ENCODE measurements at places on chromosomes 2 and 18.
A peak's percentile ranks its signal among the peaks of the same experiment; 100 is the strongest.

DNA sequence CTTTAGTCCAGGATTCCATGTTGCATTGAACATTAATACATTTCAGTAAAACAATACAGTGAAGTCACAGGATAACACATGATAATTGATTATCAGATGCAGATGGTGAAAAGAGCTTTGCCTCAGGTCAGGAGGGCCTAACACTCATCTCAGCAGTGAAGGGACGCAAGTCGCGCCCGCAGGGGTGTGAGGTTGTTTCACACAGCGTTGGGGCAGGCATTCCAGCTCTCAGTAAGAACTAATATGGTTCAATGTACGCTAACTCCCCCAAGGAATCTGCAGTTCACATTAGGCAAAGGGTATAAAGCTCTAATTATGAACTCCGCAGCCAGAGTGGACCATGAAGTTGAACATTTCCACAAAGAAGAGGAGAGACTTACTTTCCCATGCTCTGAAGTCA is 53.1 kb upstream of the ATL2 start:
- no peak for DNase-seq

- DNase-seq = peak; percentile 38
These were observed 87.7 kb downstream of the EXOC6B start for GRCh38 chr2:72738096-72738495.

- peak; percentile 24 for DNase-seq
These were observed 627 bp downstream of the RNF25 start for GRCh38 chr2:218671097-218671653.

DNA sequence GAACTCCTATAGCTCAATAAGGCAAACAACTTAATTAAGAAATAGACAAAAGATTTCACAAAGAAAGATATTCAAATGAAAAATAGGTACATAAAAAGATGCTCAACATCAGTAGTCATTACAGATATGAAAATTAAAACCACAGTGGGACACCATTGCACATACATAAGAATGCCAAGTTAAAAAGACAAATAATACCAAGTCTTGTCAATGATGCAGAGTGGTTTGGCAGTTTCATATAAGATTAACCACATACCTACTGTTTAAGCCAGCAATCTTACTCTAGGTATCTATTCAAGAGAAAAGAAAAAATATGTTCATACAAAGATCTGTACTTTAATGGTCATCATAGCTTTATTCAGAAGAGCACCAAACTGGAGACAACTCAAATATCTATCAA is 63.5 kb upstream of the GLS start:
- DNase-seq = no peak

DNA sequence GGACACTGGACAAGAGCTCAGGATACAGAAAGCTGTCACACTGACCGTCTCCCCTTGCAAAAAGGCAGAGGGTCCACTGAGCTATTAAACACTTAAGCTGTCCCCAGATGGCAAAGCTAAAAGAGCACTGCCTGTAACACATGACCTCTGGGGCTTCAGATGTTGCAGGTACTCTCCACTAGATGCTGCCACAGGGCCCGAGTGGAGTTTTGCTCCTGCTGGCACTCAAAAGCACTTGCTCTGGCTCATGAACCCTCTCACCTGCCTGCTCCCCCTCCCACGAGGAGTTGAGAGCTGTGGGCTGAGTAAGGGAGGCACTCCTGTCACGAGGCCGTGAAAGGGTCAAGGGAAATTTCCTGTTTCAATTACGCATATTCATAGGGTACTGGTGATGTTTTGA is 227.9 kb downstream of the PRKCE start:
- DNase-seq = no peak

DNA sequence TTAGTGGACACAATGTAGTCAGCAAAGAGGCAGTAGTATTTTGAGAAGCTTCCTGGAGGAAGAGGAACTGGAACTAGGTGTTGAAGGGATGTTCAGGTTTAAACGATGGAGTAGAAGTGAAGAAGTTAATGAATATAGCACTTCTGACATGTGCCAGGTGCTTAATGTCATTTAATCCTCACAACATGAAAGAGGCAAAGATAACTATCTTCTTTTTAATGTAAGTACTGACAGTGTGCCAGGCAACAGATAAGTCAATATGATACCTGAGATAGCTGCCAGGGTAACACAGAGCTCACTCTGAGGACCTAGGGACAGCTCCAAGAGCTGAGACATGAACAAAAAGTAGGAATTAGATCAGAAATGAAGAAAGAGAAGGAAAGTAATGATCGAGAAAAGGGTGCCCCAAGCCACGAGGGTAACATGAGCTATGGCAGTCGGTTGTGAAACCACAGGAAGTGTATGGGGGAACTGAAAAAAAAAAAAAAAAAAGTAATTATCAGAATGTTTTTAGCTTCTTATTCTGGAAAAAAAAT is 140.7 kb downstream of the RNF144A start:
- no peak for DNase-seq

DNA sequence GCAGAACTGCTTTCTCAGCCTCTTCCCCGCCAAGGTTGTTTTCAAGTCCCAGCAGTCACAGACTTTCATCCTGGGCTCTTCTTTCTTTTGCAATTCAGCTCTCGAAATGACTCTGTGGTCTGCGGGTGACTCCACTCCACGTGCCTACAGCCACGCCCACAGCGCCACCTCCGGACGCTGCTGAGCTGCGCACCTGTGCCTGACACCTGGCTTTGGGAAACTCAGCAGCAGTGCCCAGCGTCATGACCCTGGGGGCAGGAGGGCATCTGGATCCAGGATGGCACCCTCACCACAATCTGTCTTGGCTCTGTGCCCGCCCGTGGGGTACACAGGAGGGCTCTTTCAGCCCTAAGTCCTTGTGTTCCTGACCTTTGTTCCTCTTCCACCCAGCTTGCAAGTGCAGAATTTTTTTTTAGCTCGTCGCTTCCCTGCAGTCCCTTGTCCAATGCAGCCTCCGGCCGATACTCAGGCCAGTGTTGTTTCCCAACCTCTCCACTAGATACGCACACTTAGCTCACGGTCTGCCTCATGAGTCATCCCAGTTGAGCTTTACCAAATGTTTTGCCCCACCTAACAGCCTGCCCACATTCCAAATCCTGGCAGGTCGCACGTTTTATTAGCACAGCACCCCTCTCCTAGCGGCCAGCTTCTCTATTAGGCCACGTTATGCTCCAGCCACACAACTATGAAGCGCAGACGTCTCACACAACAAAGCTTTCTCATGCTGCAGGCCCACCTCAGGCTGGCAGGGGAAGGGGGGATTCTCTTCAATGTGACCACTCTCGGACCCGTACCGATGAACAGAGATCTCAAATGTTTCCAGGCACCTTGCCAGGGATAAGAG is 6.5 kb upstream of the CAPN10 start:
- peak; percentile 92 for DNase-seq

DNA sequence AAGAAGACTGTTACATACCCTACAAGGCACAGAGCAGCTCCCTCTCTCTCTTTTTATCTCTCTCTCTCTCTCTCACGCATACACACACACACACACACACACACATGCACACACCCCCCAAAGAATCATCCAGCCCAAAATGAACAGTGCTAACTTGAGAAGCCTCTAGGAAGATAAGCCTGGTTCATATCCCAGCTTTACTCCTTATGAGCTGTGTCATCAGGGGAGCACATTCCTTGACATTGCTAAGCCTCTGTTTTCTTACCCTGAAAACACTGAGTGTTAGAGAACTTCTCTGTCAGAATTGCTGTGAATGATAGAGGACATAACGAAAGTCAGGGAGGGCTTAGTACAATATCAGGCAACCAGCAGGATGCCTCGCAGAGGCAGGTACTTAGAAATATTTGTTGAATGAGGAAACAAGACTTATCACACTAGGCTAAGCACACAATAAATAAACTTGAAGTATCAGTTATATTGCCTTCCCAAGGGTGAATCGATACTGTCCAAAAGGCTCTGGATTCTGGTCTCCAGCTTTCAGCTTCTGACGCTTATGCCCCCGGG is 725.6 kb upstream of the ID2 start:
- DNase-seq = no peak

DNA sequence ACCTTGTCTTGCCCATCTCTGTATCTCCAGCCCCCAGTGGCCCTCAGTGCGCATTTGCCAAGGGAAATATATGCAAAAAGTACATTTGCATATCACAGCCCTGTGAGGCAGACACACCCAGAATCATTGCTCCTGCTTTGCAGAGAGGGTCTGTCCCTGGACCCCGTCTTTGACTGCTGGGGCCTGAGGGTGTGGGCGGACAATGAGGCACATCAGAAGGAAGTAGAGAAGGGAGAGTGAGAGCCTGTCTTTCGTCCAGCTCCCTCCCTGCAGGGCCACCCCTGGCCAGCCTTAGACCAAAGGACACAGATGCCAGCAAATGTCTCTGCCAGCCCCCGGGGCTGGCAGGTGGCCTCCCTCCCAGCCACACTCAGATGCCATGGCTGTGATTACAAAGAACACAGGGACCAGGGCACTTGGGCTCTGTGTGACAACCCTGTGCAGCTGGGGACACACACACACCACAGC is 516.2 kb upstream of the MYT1L start:
- no peak for DNase-seq

GRCh38 chr2:238149841-238150572 is 8.8 kb upstream of the ERFE start:
- DNase-seq = no peak

DNA sequence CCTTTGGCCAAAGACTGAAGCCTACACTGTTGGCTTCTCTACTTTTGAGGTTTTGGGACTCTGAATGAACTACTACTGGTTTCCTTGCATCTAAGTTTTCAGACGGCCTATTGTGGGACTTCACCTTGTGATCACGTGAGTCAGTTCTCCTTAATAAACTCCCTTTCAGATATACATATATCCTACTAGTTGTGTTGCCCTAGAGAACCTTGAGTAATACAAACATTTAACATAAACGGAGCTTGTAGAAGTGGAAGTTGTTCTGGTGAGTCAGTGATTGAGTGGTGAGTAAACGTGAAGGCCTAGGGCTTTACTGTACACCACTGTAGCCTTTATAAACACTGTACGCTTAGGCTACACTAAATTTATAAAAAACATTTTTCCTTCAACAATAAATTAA is 107.2 kb upstream of the CDH2 start:
- DNase-seq = peak; percentile 87

DNA sequence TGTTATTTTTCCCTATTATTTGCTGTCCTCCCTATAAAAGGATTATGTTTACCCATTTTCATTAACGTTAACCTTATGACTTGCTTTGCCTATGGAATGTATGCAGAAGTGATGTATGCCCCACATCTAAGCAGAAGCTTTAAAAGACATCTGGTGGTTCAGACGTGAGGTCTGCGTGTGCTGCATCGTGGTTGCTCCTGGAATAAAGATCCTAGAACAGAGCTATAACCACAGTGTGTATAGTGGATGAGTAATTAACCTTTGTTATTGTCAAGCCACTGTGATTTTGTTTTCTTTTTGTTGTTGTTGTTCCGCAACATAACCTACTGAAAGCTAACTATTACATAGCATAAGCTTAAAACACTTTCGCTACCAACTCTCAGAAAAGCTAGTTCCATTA is 20.9 kb upstream of the CFAP36 start:
- DNase-seq = no peak

Measured in HCEC 1CT (cell line).